ENCODE measurements at places on chromosomes 11 and 22.

DNA sequence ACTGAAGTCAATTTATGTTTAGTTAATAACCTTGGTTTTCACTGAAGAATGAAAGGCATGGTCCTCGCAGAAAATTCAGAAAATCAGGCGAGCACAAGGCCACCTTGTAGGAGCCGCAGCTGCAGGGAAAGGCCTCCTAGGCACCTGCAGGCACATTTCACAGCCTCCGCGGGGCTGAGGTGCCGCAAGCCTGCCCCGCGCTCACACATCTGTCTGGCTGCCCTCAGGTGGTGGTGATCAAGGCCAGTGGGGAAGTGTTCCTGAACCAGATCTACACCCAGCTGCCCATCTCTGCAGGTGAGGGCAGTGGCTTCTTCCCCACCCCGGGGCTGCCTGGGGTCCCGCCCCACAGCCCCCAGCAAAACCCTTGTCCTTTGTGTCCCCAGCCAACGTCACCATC is 10.5 kb downstream of the MUC5AC start:
- no peak for DNase-seq

DNA sequence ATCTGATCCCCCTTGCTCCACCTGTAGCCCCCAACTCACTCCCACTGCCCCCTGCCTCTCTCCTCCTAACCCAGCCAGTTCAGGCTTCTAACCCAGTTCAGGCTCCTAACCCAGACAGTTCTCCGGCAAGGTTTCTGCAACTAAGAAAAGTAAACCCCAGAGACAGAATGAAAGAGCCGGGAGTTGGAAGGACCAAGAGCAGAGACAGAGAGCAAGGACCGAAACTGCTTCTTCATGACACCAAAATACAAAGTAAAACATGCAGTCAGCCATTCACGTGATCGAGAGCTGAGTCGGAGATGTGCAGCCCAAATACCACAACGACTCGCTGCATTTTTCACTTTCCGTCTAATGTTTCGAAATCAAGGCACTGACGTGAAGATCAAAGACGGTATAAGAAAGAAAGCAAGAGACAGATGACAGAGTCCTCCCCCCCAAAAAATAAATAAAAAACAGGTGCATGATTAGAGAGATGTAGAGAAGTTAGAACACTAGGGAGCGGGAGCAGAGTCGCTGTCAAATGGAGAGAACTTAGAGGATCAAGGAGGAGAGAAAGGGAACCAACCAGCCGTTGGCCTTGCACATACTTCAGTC is 884 bp downstream of the IL10RA start:
- peak; percentile 44 for DNase-seq

GRCh38 chr11:67698247-67698646 is 23.8 kb upstream of the ALDH3B2 start:
- DNase-seq = no peak

DNA sequence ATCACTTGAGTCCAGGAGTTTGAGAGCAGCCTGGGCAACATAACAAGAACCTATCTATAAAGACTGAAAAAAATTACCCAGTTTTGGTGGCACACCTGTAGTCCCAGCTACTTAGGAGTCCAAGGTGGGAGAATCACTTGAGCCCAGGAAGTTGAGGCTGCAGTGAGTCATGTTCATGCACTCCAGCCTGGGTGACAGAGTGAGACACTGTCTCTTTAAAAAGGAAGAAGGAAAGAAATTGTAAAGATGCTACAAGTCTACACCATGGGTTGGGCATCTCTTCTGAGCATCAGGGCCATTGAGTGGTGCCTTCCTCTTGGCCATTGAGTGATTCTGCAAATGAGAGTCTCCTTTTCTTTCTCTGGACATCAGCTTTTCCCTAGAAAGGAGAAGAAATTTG is 15.7 kb upstream of the MTMR3 start:
- no peak for DNase-seq

- peak; percentile 13 for DNase-seq
Measured at GRCh38 chr11:133834682-133835592, 10.4 kb downstream of the SPATA19 start.

GRCh38 chr22:41939981-41940831 is 6.7 kb downstream of the CENPM start:
- peak; percentile 83 for DNase-seq

- DNase-seq = peak; percentile 31
Measured at GRCh38 chr22:20783844-20784723, 10.2 kb downstream of the SERPIND1 start.

- no peak for DNase-seq
Measured at GRCh38 chr11:134464981-134465730, 53.1 kb upstream of the B3GAT1 start.

DNA sequence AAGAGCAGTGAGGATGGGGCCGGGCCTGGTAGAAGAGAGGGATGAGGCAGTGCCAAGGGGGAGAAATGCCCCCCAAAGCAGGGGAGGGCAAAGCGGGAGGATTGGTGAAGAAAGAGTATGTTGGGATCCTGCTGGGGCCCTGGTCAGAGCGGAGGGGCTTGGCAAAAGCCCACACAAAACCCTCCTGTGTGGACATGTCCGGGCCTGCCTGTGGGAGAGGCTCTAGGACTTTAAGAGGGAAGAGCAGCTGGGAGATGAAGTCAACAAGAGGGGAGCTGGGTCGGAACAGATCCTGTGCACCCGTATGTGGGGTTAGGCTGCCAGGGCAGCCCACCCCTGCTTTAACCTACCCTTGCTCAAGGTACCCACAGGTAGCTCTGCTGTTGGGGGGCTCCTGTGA is 25.8 kb downstream of the ART5 start:
- no peak for DNase-seq

DNA sequence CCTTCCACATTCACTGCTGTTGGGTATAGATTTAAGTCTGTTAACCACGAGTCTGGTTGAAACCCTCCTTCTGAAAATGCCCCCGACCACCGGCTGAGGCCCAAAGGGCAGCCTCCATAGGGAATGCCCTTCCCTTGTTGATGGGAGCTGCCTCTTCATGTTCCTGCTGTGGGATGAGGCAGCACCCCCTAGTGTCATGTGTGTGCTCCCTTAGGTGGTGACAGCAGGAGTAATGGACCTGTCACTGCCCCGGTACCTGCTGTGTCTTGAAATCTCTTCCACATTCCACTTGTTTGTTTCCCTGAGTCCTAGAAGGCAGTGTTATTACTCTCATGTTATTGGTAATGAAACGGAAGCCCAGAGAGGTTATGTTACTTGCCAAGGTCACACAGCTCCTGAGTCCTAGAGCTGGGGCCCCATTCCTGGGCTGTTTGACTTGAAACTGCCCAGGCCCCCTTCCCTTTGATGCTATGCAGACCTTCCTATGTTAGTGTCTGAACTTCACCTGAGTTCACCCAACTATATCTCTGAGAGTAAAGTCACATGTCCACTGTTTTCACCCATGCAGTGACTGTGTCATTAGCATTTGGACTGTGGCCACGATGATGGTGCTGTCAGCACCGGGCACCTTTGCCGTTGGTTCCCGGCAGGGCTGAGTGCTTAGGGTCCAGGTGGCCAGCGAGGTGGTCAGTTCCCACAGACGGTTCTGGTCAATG is 234.3 kb downstream of the TBC1D22A start:
- DNase-seq = no peak

DNA sequence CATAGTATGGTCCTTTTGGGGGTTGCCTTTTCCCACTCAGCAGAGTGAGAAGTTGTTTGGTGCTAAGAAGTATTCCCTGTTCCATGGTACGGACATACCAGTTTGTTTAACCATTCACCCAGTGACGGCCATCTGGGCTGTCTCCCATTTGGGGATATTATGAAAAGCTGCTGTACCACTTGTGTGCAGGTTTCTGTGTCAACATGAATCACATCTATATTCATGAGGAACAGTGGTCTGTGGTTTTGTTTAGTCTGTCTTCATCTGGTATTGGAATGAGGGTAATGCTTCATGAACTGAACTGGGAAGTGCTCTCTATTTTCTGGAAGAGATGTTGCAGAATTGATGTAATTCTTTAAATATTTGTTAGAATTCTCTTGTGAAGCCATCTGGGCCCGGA is 89.5 kb downstream of the TRMU start:
- no peak for DNase-seq

DNA sequence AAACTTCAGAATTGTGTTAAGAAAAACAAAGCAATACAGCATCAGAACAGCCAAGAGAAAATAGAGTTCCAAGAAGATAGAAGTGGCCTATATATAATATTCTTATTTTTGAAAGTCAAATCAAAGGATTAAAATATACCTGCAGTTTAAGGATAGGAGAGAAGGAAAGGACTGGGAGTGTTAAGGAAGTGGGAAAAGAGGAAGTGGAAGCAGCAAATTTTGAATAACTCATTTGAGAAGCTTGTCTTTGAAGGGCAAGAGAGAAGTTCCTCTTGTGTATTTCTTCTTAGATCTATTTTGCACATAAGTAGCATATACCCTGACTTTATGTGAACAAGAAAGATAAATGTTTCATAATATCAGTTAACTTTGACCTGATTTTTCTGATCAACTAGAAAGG is 62.6 kb upstream of the SLC17A6 start:
- DNase-seq = no peak

GRCh38 chr22:19448076-19448607 is 631 bp upstream of the C22orf39 start:
- no peak for DNase-seq

DNA sequence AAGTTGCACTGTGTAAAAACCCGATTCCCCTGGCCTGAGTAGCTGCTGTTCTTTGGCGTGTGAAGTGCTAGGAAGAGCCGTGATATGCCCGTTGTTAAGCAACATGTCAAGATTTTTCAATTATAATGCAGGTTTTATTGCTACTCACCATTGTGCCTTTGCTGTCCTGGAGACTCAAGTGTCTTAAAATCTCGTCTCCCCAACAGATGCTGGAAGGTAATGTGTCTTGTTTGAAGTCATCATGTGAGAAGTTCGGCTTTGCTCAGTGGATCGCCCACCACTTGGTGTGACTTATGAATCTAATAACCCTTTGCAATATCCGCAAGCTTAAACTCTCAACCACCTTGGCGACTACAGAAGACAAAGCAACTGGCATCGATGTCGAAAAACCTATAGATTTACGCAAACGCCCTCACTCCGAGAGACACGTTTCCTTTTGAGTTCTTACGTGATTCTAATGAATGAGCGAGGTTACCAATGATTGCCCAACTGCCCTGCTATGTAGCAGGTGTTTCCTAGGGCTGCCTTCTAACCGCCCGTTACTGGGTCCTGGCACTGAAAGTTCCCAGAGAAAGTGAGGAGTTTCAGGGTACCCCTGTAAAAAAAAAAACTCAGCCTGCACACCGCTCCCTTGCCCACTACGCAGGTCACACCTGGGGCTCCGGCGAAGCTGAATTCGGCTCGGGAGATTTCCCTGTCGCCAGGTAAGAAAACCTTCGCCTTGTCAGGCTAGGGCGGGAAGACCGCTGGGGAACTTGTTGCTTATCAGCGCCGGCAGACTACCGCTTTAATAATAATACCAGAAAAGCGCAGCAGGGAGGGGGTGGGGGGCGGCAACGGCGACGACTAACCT is 21.2 kb upstream of the BDNF start:
- no peak for DNase-seq

DNA sequence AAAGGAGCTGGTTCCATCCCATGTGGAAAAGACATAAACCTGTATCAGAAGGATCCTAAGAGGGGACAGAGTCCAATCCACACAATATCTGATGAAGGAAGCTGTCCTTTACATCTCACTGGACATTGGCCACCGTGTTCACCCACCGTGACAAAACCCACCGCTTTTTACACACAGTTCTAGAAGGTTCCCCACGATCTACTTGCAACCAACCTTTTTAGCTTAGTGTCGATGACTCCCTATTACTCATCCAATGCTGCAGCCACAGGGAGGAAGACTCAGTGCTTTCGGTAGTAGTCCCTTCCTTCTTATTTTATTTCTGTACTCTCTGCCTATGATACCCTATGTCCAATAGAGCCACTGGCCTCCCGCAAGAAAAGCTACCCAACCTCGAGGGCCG is 65.4 kb downstream of the MAPK1 start:
- DNase-seq = no peak

DNA sequence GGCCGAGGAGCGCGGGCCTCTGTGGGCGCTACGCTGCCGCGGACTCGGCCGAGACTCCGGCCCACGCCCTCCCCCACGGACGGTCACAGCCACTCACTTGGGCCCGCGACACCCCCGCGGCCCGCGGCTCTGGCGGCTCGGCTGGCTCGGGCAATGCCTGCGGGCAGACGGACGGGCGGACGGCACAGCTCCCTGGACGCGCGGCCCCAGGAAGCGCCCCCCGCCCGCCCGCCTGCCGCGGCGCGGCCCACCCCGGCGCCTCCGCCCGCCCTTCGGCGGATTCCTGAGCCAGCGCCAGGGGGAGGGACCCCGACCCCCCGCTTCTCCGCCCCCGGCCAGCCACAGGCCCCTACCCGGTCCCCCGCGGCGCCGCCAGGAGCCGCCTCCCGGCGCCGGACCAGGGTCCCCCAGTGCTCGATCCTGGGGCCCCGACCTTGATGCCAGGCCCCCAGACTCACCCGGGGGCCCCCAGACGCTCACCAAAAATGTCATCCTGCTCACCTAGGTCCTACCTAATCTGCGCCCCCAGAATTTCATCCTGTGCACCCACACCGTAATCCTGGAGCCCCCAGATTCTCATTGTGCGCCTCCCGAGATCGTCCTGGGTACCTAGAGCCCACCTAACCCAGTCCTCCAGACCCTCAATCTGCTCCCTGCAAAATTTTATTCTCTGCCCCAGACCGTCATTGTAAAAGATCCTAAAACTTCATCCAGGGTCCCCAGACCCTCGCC is at the start of gene EFEMP2:
Gene EFEMP2 (minus strand): TSS at position 215 of the 732 bp plus-strand sequence. CDS start 446 bp downstream, outside the sequence.
- no peak for DNase-seq

DNA sequence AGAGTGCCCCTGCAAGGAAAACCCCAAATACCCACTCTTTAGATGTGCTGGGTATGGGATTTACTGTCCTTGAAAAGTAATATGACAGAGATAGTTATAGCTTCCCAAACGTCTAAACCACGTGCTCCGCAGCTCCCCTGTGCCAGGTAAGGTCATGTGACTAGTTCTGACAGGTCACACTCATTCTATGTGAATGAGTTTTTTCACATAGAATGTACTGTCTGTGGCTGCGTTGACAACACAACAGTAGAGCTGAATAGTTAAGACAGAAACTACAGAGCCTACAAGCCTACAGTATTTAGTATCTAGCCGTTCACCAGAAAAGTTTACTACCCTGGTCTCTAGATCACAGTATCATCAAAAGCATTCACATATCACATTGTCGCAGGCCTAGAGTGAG is 236.2 kb downstream of the ETS1 start:
- no peak for DNase-seq

DNA sequence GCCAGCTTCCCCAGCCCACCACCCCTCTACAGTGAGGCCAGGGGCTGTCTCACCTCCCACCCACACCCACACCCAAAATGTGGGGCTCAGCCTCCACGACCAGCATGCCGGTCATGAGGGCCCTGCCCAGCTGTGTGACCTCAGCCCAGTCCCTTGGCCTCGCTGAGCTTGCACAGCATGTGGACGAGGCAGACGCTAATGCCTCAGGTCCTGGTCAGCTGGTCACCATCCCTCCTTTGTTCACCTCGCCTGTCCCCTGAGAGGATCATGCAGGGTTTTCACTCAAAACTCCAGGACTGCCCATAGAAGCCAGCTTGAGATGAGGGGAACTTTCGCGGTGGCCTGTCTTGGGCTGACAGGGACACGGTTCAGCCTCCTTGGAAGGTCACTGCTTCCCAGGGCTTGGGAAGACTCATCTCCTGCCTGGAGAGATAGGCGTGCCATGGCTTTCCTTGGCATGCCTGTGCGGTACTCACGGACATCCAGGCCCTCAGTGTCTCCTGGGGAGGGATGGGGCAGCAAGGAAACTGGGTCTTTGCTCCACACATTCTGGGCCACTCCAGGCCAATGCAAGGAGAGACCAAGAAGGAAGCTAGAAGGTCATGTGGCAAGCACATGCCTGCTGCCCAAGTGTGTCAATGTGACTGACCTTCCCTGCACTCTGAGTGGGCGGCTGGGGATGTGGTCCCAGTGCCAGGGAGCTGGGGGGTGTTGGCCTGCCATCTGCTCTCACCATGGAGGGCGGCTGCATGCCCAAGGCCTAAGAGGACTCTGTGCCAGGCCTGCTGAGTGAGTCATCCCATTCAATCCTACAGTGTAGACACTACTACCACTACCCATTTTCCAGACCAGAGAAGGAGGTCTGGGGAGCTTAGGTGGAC is 3.2 kb upstream of the RTN4R start:
- DNase-seq = no peak

Data from stimulated activated CD4-positive, alpha-beta T cell treated with anti-CD3 and anti-CD28 coated beads, Interleukin-4, amount 100 ng/mL, for 4 hours (primary cell).